ENCODE measurements at places on chromosomes 2 and 18.

GRCh38 chr2:238879621-238880377, 31.9 kb downstream of the TWIST2 start:
- DNase-seq: no peak

- no peak for DNase-seq
Observed at GRCh38 chr2:152924722-152925121, 206.3 kb downstream of the ARL6IP6 start.

DNA sequence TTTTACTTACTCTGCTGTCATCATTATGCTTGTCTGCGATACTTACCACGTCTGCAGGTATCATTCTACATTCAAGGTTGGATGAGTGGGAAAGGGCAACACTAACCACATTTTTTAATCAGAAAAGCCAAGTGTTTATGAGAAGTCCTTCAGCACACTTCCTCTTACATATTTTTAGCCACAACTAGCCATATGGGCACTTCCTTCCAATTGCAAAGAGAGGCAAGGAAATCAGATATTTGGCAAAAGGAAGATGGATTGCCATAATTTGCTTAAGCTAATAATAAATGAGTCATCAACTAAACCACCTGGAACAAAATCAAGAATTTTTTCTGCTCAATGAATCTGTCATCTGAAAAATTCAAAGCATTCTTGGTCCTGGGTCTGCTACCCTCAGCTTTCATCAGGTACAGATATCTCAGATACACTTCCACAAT, 16.7 kb upstream of the MRO start:
- peak; percentile 49 for DNase-seq

- DNase-seq: no peak
Observed at GRCh38 chr18:74905247-74905646, 303.7 kb downstream of the PTGR3 start.

Measured in AG09319 (cell line).